ENCODE measurements at places on chromosomes 5 and 9. TPM values are rescaled to one million over a fixed set of nuclear protein-coding genes. Genes with fewer than 3 reads are reported as not detected.
A peak's percentile ranks its signal among the peaks of the same experiment; 100 is the strongest.

UBTD2 gene
- total RNA-seq: 32.0 TPM

DNA sequence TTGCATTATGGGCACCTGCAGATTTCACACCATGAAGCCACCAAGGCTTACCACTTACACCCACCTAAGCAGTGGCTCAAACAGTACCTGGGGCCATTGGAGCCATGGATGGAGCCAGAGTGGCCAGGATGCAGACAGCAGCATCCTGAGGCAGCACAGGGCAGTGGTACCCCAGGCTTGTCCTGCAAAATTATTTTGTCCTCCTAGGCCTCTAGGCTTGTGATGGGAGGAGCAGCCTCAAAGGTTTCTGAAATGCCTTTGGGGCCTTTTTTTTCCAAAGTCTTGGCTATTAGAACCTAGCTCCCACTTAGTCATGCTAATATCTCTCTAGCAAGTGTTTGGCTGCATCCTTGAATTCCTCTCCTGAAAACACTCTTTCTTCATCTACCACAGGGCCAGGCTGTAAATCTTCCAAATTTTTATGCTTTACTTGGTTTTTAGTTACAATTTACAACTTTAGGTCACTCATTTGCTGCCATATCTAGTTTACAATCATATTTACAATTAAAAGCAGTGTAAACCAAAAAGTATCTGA lies 15.7 kb downstream of the TMC1 start:
- H3K4me1 ChIP-seq: peaks cover 5% of the 10 kb centered on the region
- no peak overlapping the region for H3K4me3 ChIP-seq
- no peak for DNase-seq
- no peak overlapping the region for H3K27ac ChIP-seq

DNA sequence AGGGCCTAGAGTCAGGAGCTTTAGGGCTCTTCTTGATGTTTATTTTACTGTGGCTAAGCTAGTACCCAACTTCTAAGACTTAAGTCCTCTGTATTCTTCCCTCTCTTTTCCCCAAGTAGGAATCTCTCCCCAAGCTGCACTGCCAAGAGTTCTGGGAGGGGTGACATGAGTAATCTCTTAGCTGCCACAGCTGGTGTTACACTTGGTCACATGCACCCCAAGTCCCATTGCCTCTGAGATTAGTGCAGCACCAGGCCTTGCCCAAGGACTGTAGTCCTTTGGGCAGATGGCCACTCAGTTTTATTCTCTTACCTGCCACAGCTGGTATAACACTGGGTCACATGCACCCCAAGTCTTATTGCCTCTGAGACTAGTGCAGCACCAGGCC lies 114.7 kb upstream of the RIOK2 start:
- H3K4me3 ChIP-seq: no peak overlapping the region
- H3K27me3 ChIP-seq: no peaks in the 10 kb centered on the region
- no peaks in the 10 kb centered on the region for H3K4me1 ChIP-seq
- no peaks in the 10 kb centered on the region for H3K36me3 ChIP-seq
- DNase-seq: no peak

DNA sequence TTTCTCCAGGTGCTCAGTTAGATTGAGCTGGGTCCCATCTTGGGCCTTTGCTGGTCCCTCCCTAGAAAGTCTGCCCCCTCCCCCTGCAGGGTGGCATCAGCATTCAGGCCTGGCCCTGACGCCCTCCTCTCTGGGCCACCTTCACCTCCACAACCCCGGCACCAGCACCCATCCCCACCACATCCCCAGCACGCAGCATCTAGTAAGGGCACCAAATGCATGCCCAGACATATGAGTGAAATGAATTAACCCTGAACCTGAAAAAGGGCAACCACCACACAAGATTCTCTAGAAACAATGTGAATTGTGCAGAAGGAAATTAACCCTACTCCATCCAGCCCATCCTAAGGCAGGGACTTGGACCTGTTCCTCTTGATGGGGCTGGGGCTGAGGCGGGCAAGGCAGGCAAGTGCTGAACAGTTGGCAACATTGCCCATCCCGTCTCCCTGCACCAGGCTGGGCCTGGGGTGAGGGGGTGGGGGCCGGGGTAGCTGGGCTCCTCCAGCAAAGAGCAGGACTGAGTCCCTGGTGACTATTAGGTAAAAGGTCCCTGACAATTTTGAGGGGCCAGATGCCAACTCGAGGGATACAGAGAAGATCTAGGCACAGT lies 125.9 kb downstream of the KCNIP1 start:
- H3K27me3 ChIP-seq: no peaks in the 10 kb centered on the region
- DNase-seq: no peak
- H3K36me3 ChIP-seq: no peaks in the 10 kb centered on the region

SV2C gene
- total RNA-seq: not detected

- DNase-seq: no peak
- no peak overlapping the region for H3K4me3 ChIP-seq
- no peaks in the 10 kb centered on the region for H3K27me3 ChIP-seq
- H3K27ac ChIP-seq: no peak overlapping the region
- H3K4me1 ChIP-seq: no peaks in the 10 kb centered on the region
Measured at GRCh38 chr9:84001621-84002020, 21.0 kb downstream of the RMI1 start.

- H3K4me1 ChIP-seq: no peaks in the 10 kb centered on the region
- no peaks in the 10 kb centered on the region for H3K36me3 ChIP-seq
- no peaks in the 10 kb centered on the region for H3K27me3 ChIP-seq
- no peak overlapping the region for H3K27ac ChIP-seq
- DNase-seq: no peak
Measured at GRCh38 chr5:60779466-60779865, 64.6 kb downstream of the ELOVL7 start.

ANKRD20A1 gene
- total RNA-seq: 3.3 TPM

DNA sequence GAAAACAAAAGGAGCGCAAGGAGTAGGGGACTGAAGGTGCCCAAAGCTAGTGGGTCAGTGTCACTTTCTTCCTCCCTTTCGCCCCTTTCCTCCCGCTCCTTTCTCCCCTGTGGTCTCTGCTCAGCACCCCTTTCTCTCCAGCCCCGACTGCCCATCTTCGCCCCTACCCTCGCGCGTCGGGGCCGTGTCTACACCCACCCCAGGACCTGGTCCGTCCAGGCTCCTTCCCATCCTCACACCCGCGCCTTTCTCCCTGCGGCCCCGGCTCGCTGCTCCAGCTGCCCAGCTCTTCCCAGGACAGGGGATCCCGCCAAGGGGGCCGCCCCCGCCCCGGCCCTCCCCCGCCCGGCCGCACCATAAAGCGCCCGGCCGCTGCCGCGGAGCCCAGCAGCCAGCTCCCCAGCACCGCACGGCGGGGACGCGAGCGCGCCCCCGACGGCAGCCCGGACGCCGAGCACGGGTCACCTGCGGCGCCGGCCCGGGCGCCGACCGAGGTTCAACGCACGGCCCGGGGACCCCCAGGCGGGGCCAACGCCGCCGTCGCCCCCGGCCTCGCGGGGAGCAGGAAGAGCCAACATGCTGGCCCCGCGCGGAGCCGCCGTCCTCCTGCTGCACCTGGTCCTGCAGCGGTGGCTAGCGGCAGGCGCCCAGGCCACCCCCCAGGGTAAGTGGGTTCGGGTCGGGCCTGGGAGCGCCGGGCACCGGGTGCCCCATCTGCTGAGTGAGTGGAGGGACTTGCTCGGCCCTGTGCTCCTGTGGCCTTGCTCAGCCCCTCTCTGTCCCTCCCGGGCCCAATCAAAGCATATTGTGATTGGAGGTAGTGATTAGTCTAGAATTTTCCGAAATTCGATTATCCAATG lies at the start of gene THBS4:
Gene THBS4 (plus strand): TSS at position 387 of the 860 bp plus-strand sequence. CDS start 190 bp downstream, at position 577.
- no peaks in the 10 kb centered on the region for H3K36me3 ChIP-seq
- no peak within 1 kb of the TSS for H3K4me3 ChIP-seq
- H3K4me1 ChIP-seq: no peaks in the 10 kb centered on the region
- no peak within 1 kb of the TSS for H3K27ac ChIP-seq

STXBP1 gene
- total RNA-seq: 46.6 TPM

BSPRY gene
- 0.40 TPM for total RNA-seq

DNA sequence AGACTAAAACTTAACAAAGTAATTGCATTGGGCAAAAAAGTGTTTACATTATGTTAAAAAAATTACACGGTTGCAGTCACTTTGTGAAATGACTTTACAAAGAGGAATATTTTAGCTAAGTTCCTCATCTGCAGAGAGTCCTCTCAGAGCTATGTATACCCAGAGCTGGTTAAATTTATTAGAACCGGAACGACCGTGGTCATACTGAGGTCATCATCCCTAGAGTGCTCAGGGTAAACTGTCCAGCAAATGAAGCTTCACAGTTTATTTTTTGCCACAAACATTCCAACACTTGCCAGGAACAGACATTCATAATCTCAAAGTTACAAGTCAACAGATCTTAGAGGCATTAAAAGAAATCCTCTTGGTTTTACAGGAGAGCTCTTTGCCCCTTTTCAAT lies 897 bp downstream of the ROPN1L start:
- H3K4me1 ChIP-seq: no peaks in the 10 kb centered on the region
- no peak overlapping the region for H3K27ac ChIP-seq
- H3K27me3 ChIP-seq: no peaks in the 10 kb centered on the region

DNA sequence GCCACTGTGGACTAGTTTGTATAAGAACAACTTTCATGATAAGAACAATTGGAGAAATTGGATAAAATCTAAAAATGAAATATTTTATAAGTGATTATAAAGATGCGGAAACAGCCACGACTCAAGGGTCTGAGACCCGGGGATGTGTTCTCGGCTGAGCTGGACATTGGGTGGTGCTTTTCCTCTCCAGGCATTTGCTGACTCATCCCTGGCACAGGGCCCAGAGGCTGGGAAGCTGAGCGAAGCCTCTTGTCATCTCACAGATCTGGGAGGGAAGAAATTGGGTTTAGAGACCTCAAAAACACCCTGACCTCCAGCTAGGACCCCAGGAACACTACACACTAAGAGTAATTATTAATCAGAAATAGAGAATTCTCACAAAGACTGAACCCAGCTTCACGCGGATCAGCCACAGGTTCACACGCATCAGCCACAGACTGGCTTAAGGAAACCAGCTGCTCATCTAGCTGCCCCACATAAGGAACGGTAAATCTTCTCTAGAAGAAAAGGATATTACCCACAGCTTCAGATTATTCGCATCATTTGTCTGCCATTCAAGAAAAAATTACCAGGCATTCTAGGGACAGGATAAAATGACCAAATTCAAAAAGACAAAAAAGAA lies 2.8 kb upstream of the OR2V1 start:
- H3K27me3 ChIP-seq: no peaks in the 10 kb centered on the region
- no peaks in the 10 kb centered on the region for H3K4me1 ChIP-seq
- no peak overlapping the region for H3K27ac ChIP-seq

DNA sequence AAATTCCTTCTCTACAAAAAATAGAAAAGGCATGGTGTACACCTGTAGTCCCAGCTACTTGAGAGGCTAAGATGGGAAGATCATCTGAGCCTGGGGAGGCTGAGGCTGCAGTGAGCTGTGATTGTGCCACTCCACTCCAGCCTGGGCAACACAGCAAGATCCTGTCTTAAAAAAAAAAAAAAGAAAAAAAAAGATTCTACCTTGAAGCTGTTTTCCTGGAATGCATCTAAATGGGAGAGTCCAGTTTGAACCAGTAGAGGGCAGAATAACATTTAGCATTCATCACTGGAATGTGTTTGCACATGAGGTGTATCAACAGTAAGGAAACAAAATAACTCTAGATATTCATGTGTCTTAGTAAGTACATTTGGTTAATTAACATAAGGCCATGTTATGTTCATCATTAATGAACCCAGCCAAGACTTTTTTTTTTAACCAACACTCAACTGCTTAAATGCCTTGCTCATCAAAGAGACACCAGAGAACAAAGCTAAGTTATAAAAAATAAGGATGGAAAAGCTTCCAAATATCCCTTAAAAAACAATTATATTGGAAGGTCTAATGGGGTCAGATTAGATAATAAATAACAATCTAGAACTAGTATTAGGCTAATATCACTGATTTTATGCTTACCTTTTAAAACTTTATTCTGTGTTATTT lies 16.1 kb downstream of the IFNE start:
- no peak overlapping the region for H3K27ac ChIP-seq
- H3K4me3 ChIP-seq: no peak overlapping the region
- H3K27me3 ChIP-seq: no peaks in the 10 kb centered on the region
- H3K36me3 ChIP-seq: no peaks in the 10 kb centered on the region
- DNase-seq: no peak

DNA sequence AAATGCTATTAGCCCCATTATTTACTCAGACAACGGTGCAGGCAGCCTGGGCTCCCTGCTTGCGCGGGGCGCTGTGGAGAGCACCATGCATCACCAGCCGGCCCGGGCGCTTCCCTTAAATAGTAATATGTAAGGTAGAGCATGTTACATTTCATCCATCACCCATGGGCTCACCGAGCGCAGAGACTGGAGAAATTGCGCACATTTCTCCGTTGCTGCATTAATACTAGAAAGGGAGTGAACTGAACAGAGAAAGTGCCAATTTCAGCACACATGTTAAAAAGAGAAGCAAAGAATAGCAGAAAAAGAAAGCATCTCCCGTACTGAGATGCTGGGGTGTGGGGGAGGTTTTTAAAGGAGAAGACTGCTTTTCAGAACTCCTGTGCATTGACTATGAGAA lies 400.3 kb downstream of the ZSWIM6 start:
- no peak overlapping the region for H3K27ac ChIP-seq
- H3K4me1 ChIP-seq: no peaks in the 10 kb centered on the region
- H3K4me3 ChIP-seq: no peak overlapping the region
- H3K36me3 ChIP-seq: no peaks in the 10 kb centered on the region

DNA sequence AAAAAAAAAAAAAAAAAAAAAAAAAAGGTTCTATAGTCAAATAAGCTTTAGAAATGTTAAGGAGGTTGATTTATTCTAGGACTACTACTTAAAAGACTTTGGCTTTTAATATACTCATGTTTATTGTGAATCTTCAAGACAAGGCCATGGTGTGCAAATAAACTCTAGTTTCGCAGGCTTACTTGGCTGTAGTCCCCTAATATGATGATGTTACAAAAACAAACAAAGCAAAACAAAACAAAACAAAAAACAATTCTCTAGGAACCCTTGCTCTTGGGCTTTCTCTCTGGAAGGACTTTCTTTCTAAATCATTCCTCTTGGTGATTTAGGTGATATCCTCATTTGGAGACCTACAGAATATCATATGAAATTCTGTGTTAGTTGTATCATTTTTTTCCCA lies 172.0 kb downstream of the GDNF start:
- H3K27ac ChIP-seq: peak overlapping the region; percentile 8
- H3K36me3 ChIP-seq: no peaks in the 10 kb centered on the region
- no peak for DNase-seq
- no peak overlapping the region for H3K4me3 ChIP-seq
- H3K27me3 ChIP-seq: no peaks in the 10 kb centered on the region
- H3K4me1 ChIP-seq: no peaks in the 10 kb centered on the region

S1PR3 gene
- total RNA-seq: 57.3 TPM

- peak overlapping the region; percentile 55 for H3K27ac ChIP-seq
- H3K4me1 ChIP-seq: peaks cover 21% of the 10 kb centered on the region
- no peaks in the 10 kb centered on the region for H3K36me3 ChIP-seq
- no peak overlapping the region for H3K4me3 ChIP-seq
Measured at GRCh38 chr9:131418143-131419025, 24.5 kb downstream of the PRRC2B start.

Data from uterus (tissue), 4 donors.